ENCODE measurements at places on chromosomes 3 and 15.

GRCh38 chr15:88238618-88239430 is 17.7 kb downstream of the NTRK3 start:
- peak; percentile 70 for DNase-seq

- DNase-seq = no peak
Observed at GRCh38 chr3:25604107-25604805, 60.5 kb downstream of the TOP2B start.

- DNase-seq = no peak
Observed at GRCh38 chr3:43852066-43852465, 161.3 kb downstream of the ABHD5 start.

GRCh38 chr3:196406811-196407470 is 25.3 kb downstream of the UBXN7 start:
- DNase-seq = no peak

DNA sequence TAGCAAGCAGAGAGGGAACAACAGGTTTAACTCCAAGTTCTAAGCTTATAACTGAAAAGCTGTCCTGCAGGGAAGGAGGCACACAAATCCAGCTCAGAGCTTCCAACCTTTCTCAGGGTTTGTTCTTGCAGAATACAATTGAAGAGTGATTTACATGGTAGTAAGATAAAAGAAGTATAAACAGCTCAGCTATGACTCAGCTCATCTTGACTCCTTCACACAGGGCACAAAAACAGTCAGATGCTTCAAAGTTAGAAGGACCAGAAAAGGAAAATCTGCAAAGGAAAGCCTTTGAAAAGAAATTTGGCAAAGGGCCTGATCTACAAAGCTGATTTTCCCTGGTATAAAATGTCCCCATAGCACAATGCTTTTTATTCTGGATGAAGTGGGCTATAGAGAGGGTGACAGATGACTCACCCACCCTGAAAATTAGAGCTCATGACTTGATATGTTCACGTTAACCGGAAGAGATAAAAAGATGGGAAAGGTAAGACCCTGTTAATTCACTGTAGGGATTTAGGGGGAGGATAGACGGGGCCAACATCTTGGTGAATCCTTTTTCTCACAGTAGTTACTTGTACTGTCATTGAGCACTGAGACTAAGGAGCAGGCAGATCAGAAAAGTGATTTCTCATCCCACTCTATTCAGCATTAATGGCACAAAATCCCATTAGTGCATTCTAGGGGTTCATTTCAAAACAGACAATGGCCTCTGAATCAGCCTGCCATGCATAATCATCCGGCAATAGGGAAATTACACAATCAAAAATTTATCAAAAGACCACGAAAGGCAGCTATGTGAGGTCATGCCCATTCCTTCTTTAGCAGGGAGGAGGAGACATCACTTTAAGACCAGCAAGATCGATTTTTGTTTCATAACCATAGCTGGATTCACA is 143.5 kb downstream of the GAP43 start:
- no peak for DNase-seq

- DNase-seq = no peak
Observed at GRCh38 chr15:98599909-98600691, 48.2 kb upstream of the IGF1R start.

DNA sequence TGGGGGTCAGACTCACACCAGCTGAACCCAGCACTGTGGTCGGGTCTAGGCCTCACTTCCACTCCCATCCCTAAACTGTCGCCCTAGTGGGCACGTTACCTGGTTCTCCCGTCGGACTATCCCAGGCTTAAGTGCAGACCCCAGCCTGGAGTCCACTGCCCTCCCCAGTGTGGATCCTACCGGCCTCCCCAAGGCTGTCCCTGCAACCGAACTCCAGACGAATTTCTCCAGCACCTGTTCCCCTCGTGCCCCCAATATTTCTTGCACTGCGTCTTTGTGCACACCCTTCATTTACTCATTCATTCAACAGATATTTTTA is 26.5 kb downstream of the SLC41A3 start:
- no peak for DNase-seq

DNA sequence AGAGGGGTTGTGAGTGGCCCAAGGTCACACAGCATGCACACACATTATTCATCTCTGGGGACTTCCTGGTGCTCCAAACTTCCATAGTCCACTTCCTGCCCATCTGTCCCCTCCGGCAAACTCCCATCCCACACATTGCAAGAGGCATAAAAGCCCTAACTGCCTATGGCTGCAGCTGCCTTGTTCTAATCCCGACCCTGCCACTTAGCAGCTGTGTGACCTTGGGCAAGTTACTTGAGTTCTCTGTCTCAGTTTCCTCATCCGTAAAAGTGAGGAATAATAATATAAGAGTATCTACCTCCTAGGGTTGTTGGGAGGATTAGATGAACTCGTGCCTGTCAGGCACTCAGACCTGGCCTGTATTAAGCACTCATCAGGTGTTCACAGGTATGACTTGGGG is 84.2 kb downstream of the SMAD6 start:
- DNase-seq = no peak

- no peak for DNase-seq
Observed at GRCh38 chr3:76869726-76870384, 170.0 kb upstream of the ROBO2 start.

GRCh38 chr3:17307482-17307881 is 422.7 kb downstream of the PLCL2 start:
- no peak for DNase-seq

DNA sequence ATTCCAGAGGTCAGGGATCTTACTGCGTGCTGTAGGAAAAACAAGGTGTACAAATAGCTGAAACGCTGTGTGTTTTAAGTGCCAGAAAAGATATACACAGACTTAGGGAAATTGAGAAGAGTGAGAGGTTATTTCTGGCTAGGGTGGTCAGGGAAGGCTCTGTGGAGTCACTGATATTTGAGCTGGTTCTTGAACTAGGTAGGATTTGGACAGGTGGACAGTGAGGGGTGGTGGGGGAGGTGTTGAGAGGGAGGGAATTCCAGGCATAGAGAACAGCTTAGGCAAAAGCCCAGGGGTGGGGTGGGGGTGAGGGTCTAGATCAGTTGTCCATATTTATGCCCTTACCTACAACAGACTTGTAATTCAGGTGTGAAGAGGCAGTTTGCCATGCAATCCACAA is 7.0 kb downstream of the SEMA6D start:
- DNase-seq = no peak

GRCh38 chr3:50516440-50516871 is 13.0 kb upstream of the CACNA2D2 start:
- DNase-seq = no peak

DNA sequence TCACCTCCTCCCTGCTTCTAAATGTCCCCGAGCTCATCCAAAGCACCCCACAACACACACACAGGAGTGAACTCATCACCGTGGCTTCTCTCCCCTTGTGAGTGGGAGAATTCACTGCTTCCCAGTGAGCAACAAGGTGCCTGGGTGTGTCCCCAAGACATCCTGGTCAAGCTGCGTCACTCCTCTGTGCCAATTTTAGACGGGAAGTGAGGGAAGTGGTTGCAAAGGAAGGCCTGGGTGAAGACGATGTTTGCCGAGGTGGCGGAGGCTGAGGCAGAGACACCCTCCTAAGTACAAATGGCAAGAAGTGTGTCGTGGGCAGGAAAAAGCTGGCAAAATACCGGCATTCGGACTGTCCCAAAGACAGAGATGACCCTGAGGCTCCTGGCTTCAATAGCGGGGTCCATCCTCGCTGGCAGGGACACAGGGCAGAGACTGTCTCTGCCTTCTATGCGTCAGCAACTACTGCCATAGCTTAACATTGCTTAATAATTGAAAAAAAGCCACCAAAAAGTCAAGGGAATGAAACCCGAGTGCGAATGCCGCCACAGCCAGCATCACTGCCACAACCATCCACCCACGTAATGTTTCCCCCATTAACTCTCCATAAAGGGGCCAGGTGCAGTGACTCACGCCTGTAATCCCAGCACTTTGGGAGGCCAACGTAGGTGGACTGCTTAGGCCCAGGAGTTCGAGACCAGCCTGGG is 72.8 kb downstream of the VGLL4 start:
- no peak for DNase-seq

DNA sequence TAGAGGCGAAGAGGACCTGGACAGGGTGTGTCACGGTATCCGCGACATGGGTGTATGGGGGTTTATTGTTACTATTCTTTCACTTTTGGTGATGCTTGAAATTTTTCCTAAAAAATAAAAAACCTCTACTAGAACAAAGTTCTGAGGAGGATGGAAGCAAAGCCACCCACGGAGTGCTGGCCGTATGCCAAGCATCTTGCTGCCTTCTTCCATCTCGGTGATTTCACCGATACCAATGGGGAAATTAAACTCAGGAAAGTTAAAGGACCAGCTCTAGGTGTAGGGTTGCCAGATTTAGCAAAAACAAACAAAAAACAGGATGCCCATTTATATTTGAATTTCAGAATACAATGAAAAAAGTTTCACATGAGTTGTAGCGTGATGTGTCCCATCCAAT is 33.9 kb downstream of the SMAD6 start:
- peak; percentile 60 for DNase-seq

DNA sequence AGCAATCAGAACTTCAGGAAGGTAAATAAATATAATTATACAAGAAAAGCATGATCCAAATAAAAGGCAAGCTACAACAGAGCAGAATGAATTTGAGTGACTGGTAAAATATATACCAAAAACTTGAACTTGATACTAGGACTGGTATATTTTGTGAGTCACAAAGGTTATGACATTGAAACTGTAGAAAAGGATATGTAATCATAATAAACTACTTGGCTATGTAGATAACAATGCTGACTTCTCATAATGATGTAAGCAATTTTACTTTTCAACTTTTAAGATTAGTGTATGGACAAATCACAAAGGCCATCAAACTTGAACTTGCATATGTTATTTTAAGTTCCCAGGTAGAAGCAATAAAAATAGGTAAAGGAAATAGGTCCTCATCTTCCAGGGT is 384.5 kb upstream of the NECTIN3 start:
- DNase-seq = no peak

DNA sequence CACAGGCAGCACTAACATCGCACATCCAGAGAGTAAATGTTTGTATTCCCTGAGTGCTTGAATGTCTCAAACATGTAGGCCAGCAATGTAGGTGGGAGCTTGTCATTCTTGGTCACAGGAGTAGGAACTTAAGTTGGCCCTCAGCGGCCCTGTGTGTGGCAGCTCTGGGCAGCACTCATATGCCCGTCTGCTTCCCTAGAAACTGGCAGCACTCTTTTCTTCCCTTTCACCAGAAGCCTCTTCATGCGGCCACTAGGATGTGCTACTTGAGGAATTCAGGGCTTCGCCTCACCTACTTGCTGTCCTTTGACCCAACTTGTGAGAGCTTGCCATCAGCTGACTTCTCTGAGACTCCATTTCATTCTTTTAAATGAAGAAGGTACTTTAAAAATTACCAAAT is 69.5 kb downstream of the TIPARP start:
- DNase-seq = no peak

DNA sequence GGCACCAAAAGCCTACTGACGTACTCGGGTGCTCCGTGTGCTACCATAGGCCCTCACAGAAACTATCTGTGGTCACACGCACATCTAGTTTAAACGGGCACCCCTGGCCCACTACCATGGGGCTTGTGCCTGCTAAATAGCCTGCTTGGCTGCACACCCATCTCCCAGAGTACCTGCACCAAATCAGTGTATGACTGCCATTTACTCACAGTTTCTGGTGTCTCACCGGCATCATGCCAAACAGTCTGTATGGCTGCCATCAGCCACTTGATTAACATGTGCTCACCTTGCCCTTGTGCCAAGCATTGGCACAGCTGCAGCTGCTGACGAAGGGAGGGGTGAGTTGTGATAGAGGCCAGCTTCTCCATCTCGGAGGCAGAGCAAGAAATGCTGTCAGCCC is 232.7 kb downstream of the IGSF11 start:
- DNase-seq = no peak

- no peak for DNase-seq
Observed at GRCh38 chr3:107663266-107663665, 140.5 kb downstream of the BBX start.

GRCh38 chr15:53351373-53351772 is 408.1 kb downstream of the WDR72 start:
- DNase-seq = no peak

- DNase-seq = no peak
Observed at GRCh38 chr3:43994657-43995546, 246.8 kb upstream of the TOPAZ1 start.

DNA sequence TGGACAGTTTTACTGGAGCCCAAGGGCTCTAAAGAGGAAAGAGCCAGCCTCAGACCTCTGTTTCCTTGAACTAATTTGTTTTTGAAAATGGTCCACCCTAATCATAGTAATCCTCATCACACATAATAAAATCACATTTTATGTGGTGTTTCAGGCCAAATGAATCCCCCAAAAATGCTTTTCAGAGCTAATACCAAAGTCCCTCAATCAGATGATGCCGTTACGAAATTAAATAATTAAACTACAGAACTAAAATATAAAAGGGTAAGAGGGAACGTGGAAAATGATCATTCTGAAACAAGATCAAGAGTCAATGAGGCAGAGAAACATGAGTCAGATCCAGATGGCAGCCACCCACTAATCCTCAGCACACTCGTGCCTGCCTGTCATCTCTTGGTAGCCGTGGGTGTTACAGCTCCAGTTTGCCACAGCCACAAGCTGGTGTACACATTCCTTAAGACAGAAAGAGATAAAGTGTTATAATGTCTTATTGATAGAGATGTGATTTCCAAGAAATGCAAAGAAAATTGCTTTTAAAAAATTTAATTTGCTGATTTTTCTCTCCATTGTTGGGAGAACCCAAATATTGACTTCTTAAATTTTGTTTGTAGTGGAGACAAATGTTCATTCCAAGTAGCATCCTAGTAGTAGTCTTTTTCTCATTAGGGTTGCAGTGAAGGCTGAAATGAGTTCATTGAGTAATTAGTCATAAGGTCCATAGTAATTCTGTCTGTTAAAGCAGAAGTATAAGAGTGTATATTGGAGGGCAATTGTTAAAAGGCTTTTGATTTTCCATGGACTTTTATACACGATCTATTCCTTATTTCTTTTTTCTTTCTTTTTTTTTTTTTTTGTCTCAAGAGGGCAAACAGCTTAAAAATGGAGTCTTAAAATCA is 104.2 kb downstream of the AGBL1 start:
- no peak for DNase-seq

DNA sequence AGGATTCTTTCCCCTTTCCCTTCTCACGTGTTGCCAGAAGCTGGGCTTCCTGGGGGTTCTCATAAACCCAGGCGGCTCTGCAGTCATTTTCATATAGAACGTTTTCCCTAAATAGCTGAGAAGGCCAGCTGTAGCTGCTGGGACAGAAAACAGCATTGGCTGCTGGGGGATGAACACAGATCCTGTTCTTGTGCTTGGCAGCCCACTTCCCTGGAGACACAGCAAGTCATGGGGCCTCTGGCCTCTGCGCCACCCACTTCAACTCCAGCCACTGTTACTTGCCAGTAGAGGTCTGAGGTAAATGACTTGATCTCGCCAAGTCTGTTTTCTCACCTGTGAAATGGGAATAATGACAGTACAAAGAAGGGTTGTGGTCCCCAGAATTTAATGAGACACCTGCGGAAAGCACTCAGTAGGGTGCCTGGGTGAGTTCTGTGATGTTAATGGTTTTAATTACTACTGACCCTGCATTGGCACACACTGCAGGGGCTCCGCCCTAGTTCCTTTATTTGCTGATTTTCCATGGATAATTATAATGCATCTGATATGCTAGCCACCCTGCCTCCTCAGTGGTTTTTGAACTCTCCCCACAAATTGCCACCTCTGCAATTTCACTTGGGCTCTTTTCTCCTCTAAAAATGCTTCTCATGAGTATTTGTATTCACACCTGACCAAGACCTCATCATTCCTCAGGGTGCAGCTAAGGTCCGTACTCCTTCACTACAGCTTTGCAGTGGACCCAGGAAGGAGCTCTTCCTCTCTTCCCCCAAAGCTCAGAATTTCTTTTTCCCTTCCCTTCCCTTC is 274.7 kb downstream of the RPLP1 start:
- no peak for DNase-seq

GRCh38 chr15:101474983-101475382 is 14.5 kb downstream of the PCSK6 start:
- DNase-seq = no peak

Data from aorta (tissue), 5 donors.